Activated CD8-positive, alpha-beta memory T cell treated with anti-CD3 and anti-CD28 coated beads, Interleukin-2, amount 50 U/mL, for 48 hours (primary cell): ENCODE measurements at places on chromosomes 7 and 10.
A peak's percentile ranks its signal among the peaks of the same experiment; 100 is the strongest.

GRCh38 chr7:100691676-100692577, 2.1 kb downstream of the GIGYF1 start:
- peak; percentile 93 for DNase-seq

- no peak for DNase-seq
Observed at GRCh38 chr7:137689761-137690160, 157.0 kb downstream of the DGKI start.

GRCh38 chr7:107194052-107194451, 25.2 kb downstream of the HBP1 start:
- DNase-seq: no peak

GRCh38 chr10:110739811-110740271, 95.7 kb downstream of the RBM20 start:
- no peak for DNase-seq

GRCh38 chr7:2451171-2452073, 24.8 kb downstream of the GRIFIN start:
- DNase-seq: peak; percentile 95

GRCh38 chr10:128022261-128023196, 103.7 kb downstream of the MKI67 start:
- DNase-seq: no peak

GRCh38 chr10:23529625-23530024, 90.8 kb downstream of the OTUD1 start:
- DNase-seq: no peak

GRCh38 chr7:112283382-112283910, 77.0 kb downstream of the ZNF277 start:
- DNase-seq: no peak

DNA sequence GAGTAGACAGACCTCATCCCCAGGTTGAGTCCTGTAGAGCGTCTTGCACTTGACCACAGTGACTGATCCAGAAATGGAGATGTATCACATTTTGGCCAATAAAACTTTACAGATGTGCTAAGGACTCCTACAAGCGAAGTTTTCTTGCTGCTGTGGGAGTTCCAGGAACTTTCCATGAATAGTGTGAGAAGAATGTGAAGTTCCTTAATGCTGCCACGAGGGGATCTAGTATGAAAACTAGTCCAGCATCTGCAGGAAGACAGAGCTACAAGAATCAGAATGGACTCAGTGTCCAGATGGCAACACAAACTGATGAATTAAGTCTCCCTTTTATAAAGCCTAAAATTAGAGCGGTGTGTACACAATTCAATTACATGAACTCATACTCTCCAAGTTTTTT, 14.8 kb upstream of the LSM8 start:
- DNase-seq: no peak

DNA sequence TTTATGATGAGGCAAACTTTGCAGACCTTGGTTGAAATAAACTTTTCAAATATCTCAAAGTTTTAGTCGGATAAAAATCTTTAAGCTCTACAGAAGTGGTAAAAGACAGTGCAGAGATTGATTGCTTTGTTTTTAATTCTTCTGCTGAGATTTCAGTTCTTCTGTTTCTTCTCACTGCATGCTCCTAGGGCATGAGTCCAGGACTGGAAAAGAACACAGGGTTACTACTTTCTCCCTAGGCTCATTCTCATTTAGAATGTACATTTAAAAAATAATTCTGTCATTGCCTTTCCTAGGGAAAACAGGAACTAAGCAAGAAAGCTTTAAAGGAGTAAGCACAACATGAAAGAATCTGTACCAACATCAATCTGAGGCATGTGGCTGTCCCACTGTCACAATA, 256.7 kb upstream of the DGKB start:
- no peak for DNase-seq

DNA sequence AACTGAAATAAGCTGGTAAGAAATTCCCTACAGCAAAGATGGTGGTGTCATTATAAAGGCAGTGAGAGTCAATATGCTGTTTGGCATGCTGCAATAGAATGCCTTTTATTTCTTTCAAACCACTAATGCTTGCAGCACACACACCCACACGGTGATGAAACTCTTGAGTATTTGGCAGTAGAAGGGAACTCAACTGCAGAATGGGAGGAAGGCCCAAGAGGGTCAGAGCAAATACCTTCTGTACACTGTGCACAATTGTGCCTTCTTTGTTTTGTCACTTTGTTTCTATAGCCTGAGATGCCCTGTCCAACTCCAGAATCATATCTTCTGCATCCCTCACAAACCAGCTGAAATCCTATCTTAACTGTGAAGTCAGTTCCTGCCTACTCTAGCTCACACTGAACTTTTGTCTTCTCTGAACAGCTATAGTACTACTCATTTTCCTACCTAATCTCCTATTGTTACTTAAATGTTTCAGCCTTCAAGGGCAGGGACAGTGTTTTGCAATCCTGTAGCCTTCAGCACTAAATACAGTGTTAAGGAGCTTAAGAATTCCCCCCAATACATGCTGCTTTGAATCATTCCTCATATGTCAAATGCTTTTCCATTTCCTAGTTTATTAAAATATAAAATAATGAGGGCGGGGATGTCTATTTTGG, 22.2 kb downstream of the MMS19 start:
- DNase-seq: no peak

- DNase-seq: no peak
Observed at GRCh38 chr7:40299097-40299496, 164.3 kb downstream of the SUGCT start.

DNA sequence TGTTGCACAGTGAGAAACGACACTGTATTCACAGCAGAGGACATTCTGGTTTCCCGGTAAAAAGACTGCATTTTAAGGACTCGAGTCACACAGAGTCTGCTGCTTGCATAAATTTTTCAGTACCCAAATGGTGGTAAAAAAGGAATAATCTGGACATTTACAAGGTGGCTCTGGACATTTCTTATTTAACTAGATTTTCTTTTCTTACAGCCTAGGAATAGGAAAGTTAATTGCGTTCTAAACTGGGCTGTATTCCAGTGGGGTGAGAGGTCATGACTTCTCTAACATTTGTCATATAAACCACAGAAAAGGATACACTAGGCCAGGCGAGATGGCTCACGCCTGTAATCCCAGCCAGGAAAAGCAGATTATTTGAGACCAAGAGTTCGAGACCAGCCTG, 237.5 kb upstream of the KLF6 start:
- no peak for DNase-seq

GRCh38 chr7:155410431-155410830, 47.5 kb upstream of the EN2 start:
- no peak for DNase-seq

- no peak for DNase-seq
Observed at GRCh38 chr10:21343087-21343486, 182.4 kb downstream of the SKIDA1 start.

DNA sequence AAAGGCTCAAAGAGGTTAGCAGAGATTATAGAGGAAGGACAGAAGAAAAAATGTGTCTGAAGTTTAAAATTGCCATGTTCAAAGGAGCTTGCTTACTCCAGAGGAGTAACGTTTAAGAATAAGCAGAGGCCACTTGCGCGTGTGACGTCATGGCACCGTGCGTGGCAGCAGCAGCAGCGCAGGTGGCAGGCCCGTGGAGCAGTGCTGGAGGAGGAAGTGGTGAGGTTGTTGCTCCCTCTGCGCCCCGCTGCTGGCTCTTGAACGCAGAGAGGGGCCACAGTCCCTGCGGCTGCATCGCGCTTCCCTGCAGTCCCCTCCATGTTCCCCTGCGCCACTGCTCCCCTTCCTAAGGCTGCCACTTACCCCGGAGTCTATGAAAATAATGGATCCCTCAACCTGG, 37.5 kb downstream of the GDI2 start:
- DNase-seq: peak; percentile 79

- no peak for DNase-seq
Observed at GRCh38 chr7:39428221-39428620, 138.0 kb upstream of the YAE1 start.

DNA sequence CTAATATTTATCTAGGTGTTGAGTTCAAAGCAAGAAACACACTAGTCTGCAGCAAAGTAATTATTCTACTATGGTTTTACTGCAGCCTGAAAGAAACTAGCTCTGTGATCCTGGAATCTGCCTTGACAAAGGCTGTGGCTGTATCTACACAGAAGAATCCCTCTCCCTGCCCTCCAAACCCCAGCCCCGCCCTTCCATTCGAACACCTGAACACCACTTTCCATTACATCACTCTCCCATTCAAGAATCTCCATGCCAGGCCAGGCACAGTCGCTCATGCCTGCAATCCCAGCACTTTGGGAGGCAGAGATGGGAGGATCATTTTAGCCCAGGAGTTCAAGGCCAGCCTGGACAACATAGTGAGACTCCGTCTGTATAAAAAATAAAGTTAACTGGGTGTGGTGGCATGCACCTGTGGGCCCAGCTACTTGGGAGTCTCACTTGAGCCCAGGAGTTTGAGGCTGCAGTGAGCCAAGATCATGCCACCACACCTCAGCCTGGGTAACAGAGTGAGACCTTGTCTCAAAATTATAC, 23.3 kb downstream of the LRRC20 start:
- no peak for DNase-seq

- DNase-seq: no peak
Observed at GRCh38 chr10:88322324-88323063, 260.6 kb downstream of the RNLS start.

GRCh38 chr10:31687663-31688482, 240.8 kb downstream of the ARHGAP12 start:
- DNase-seq: no peak

DNA sequence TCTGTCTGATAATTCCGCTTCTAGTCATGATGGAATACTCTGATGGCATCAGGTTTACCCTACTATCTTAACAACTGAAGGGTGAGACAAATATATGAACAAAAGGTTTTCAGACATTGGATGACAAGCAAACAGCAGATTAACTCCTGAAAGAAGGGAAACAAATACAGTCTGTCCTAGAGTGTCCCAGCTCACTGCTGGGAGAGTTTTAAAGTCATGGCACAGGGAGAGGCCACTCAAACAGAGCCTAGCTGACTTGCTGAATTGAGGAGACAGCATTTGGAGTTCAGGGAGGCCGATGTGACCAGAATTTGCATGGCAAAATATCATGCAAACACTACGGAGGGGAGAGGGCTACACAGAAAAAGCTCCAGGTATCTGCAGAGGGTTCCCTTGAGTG, 73.1 kb downstream of the MDH2 start:
- no peak for DNase-seq

DNA sequence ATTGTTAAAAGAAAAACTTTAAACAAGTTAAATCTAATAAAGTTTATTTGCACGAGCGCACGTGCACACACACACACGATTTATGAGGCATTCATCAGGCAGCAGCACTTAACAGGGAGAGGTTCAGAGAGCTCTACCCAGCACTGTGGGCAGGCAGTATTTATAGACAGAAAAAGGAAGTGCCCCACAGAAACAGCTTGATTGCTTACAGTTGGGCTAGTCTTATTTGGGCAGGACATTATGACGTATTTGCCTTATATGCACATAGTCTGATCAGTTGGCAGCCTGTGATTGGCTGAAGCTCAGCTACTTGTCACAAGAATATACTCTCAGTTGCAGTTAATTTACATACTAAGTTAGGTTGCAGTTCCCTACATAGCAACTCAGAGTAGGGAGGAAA, 1.2 kb upstream of the SDHAF3 start:
- DNase-seq: no peak

- DNase-seq: no peak
Observed at GRCh38 chr10:50882540-50882983, 2.9 kb downstream of the A1CF start.

DNA sequence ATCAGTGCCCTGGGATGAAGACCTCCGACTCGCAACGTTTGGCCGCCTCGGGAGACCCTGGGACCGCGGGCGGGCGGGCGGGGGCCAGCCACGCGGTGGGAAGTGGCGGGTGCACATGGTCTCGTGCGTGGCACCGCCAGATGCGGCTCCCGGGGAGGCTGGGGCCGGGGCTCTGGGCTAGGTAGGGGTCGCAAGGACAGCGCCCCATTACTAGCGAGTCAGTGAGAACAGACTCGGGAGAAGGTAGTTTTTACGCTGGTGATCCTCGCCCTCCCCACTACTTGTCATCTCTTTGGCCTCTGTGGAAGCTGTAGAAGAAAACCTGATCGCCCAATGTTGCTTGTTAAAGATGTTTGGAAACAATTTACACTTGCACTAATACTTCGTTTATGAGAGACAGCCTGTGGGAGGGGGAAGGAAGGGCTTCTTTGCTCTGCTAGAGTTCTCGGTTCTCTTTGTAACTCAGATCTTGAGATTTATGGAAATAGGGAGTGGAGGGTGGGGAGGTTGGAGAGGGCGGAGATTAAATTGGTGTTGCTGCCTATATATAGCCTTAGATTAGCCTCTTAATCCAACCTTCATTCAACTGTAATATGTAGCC, 591 bp downstream of the BZW2 start:
- DNase-seq: no peak

GRCh38 chr7:56188376-56188775, 72.2 kb upstream of the NUPR2 start:
- DNase-seq: no peak

- no peak for DNase-seq
Observed at GRCh38 chr7:8389593-8390261, 43.7 kb upstream of the NXPH1 start.

- no peak for DNase-seq
Observed at GRCh38 chr7:131302446-131302845, 25.2 kb upstream of the MKLN1 start.

- DNase-seq: no peak
Observed at GRCh38 chr7:67637023-67637358, 640.4 kb downstream of the TYW1 start.

DNA sequence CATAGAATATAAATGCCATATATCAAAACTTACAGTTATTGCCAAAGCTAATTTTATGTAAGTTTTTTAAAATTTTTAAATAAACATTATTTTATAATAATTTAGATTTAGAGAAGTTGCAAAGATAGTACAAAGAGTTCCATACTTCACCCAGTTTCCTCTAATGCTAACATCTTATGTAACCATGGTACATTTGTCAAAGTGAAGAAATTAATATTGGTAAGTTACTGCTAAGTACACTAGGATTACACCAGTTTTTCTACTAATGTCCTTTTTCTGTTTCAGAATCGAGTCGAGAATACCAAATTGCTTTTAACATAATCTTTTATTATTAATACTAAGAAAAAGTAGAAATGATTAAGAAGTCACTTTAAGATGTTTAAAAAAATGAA, 29.2 kb downstream of the CSGALNACT2 start:
- DNase-seq: no peak

GRCh38 chr7:142774826-142775225, 4.1 kb downstream of the PRSS2 start:
- no peak for DNase-seq

- no peak for DNase-seq
Observed at GRCh38 chr10:117757086-117757720, 214.7 kb downstream of the EMX2 start.

DNA sequence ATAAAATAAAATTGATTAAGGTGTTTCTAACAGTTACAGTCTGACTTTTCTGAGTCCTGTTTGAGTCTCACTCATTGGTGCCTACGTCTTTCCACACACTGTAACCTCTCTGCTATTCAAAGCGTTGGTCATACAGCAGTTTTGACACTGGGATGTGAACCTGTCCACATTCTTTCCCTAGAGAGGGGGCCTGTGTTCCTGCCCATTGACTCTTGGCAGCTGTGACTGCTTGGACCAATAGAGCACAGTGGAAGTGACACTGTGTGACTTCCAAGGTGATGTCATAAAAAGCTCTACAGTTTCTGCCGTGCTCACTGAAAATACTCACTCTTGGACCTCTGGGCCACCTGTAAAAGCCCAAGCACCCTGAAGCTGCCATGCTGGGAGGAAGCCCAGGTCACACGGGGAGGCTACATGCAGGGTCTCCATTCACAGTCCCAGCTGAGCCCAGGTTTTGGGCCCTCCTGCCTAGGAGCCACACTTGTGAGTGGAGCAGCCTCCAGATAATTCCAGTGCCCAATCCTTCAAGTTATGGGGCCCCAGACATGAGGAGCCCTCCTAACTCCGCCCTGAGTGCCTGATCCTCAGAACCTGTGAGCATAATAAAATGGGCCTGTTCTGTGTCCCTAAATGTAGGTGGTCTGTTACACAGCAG, 704 bp upstream of the ANTXRL start:
- DNase-seq: peak; percentile 41
